ENCODE measurements at places on chromosomes 6 and 20.

DNA sequence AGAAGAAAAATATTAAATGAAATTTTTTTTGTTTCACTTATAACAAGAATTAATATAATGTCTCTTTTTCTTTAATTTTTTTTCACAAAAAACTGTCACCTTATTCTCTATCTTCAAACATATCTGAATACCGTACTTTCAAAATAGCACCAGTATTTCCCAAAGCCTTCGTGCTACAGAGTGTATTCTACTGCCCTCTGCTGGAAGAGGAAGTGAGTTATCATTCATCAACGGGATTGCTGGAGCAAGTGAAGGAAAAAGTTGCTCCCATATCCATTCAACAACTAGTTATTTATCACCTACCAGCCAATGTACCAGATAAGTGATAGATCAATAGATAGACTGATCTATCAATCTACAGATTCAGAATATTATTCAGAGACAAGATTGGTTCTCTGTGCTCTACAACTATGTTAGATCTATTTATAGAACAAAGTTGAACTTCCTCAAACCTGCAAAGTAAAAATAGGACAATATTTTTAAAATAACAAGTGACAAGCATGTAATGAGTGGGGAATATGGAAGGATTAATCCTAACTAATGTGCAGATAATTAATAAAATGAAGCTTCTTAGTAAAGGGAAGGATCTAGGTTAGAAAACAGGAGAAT lies 26.7 kb upstream of the TFAP2B start:
- peak; percentile 29 for DNase-seq

DNA sequence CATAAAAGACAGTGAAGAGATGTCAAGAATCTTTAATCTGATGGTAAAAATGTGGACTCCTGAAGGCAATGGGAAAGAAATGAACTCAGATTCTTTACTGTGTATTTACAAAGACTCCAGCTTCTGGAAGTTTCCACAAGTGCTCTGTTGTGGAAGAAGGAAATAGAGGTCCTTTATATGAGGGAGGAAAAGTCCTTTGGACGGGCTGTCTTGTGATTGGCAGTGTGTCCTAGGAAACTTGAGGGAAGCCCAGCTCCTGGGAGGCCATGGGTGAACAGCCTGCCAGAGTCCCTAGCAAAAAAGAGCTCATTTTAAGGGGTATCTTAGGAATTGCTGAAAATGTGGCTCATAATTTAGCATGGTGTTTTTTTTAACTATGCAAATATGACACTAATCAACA lies 92.0 kb downstream of the RNASET2 start:
- no peak for DNase-seq

GRCh38 chr6:134757911-134758361 lies 192.0 kb downstream of the ALDH8A1 start:
- no peak for DNase-seq

DNA sequence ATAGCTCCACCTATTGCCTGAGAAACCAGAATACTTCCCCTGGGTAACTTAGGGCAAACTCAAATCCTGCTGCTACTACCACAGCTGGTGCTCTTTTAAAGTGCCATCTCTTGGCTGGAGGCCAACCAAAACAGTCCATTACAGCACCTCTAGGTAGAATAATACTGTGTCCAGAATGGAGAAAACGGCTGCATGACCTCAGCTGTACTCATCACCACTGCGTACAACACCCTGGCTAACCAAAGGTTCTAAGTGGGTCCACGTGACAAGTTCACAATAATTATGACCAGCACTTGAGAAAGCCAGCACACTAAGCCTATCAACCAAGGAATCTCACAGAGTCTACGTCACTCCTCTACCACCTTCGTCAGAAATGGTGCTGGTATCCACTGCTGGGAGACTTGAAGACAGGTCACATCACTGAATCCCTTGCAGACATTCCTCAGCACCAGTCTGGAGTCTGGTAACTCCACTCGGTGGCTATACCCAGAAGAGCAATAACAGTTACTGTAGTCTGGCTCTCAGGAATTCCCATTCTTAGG lies 40.9 kb upstream of the PKIB start:
- no peak for DNase-seq

GRCh38 chr6:107539409-107539808 lies 49.5 kb downstream of the SOBP start:
- DNase-seq = no peak

GRCh38 chr6:108710030-108710429 lies 138.2 kb upstream of the ARMC2 start:
- DNase-seq = no peak

- no peak for DNase-seq
Measured at GRCh38 chr20:33539129-33539528, 49.2 kb downstream of the CBFA2T2 start.

DNA sequence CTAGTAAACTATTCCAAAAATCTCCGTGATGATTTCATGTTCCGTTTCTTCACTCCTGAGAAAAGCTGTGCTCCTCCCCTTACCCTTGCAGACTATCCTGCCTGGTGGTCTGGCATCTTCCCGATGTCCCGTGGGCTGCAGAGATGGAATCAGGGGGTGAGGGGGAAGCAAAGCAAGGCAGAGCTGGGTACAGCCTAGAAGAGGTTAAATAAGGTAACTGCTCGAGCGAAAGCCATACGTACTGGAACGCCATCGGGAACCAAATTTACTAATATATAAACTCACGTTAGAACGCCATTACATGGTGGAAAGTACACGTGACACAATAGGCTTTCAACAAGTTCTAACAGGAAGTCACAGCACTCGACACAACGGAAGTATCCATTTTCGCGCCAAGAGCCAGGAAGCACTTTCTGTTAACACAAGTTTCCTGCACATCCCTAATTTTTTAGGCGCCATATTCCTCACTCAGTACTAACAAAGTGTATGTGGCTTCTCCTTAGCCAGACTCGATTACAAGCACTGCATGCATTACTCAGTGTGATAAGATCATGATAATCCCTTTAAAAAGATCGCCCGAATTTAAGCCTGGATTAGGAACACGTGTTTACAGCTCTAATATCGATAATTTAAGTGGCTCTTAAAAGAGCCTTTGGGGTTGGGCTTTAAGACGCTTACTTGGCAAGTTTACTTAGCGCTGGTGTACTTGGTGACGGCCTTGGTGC lies 101.6 kb upstream of the PRSS16 start:
- peak; percentile 56 for DNase-seq

DNA sequence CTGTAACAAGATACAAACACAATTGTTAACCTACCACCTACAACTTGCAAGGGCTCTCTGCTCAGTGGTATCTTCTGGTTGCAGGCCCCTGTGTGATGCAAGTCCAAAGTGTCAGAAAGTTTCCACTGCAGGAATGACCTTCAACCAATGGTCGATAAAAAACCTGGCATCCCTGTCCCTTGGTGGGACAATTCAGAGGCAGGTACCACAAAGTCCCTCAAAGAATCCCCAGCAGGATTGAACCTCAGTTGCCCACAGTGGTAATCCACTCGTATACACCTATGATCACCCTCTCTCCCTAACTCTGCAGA lies 15.9 kb downstream of the GLO1 start:
- no peak for DNase-seq

GRCh38 chr6:139593081-139593480 lies 218.6 kb upstream of the CITED2 start:
- no peak for DNase-seq

- no peak for DNase-seq
Measured at GRCh38 chr6:116419069-116419786, 41.9 kb upstream of the CALHM6 start.

- no peak for DNase-seq
Measured at GRCh38 chr20:44036441-44036840, 121.8 kb downstream of the TOX2 start.
